ENCODE measurements at places on chromosomes 2 and 18. TPM values are rescaled to one million over a fixed set of nuclear protein-coding genes. Genes with fewer than 3 reads are reported as not detected.

- no peak for DNase-seq
These were observed 800.8 kb upstream of the ID2 start for GRCh38 chr2:7881063-7881462.

CCBE1 gene
- 54.9 TPM for total RNA-seq

DNA sequence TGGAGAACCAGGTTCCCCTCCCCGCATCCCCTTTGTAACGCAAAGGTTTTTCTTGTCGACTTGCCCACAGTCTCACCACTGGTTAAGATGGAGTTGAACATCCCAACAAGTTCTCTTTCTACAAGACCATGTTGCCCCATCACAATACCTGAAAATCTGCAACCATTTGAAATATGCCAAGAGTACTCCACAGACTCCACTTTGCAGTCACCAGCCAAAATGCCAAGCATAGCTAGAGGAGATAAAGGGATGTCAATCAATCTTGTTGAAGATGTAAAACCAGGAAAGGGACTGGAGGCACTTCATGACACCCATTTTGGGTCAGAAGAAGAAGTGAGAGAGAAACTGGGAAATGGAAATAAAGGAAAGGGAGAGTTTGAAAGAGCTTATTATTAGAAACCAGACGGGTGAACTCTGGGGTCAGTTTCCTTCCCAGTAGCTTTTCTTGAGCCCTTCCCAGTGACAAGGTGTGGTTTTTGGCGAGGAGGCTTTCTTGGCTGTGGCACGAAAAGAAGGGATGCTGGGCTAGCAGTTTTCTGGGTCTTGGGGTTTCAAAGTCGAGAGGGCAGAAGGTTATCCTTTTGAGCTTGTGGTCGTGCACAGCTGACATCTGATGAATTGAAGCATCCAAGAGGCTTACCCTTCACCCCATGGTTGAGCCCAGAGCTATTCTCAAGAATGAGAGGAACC, 79.3 kb downstream of the ACAA2 start:
- DNase-seq = no peak

- no peak for DNase-seq
These were observed 16.5 kb upstream of the OR6B3 start for GRCh38 chr2:240069829-240070228.

DNA sequence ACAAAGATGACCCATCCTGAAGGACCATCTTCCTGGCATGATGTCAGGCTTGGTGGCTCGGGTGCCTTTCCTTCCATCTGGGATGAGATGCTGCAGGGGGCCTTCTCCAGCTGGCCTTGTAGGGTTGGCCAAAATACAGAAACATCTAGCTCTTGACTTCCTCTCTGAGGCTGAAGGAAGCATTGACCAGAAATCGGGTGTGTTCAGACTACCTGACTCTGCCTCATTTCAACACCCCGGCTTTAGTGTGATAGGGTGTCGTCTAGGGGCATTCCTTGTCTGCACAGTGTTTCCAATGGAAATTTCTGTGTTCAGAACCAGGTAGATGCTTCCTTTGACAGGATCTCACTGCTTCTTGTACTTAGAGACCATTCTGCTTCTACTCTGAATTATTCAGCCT, 115.7 kb upstream of the SPRED2 start:
- DNase-seq = no peak

DNA sequence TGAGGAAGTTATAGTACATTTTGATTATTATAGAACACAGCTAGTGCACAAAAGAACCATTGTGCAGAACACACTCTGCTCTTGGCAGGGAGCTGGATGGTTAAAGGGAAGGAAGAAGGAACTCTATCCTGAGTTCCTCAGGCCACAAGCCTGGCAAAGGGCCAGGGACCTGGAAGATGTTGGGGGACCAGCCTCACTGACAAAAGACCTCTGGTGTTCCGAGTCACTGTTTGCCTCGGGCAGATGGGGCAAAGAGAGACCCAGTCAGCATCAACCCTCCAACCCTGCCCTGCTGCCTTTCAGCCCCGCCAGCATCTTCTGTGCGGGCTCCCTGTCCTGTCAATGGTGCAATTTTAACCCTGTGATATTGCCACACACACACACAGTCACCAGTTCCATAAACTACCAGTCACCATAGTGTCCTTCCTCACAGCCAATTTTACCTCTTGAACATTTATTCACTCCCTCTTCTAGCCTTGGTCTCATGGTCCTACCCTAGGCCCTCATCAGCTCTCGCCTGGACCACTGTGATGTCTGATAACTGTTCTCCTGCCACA, 21.9 kb downstream of the NEMP2 start:
- DNase-seq = no peak

GULP1 gene
- total RNA-seq = 32.2 TPM

GRCh38 chr2:164302786-164303185, 318.5 kb downstream of the GRB14 start:
- DNase-seq = no peak
